ENCODE measurements at places on chromosomes 7 and 10.

DNA sequence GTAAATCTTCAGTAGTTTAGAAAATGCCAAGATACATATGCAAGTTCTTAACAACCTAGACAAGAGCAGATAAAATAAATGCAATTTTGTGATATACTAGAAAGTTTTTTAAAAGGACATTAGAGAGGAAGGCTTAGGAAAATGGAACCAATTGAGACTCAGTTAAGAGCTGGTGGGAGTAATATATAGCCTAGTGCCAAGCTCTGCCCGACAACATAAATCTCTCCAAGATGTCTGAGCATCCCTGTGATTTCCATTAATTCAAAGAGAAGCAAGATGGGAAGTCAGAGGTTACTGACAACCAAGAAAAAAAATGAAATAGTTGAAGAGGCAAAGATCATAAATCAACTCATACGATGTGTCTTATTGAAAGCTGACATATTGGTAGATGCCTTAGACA is 74.5 kb downstream of the DGKB start:
- DNase-seq: no peak

- no peak for DNase-seq
These were observed 263.6 kb upstream of the LRRN3 start for GRCh38 chr7:110827287-110827855.

GRCh38 chr7:96710544-96710943 is 898 bp upstream of the SEM1 start:
- DNase-seq: no peak

DNA sequence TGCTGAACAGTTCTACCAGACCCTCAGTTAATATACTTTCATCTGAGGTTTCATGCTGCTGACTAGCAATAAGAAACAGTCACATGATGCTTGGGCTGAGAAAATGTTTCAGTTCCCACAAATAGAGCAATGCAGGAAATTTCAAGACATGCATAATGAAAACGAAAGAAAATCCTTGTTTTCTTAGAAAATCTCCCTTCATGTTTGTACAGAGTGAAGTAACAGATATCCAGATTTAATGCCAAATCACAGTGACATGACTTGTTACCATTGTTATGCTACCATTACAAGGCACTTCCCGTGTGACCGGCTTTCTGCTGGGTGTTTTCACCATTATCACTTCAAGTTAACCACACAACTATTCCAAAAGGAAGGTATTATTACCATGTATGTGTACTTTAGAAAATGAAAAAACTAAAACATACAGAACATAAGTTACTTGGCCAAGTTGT is 121.7 kb downstream of the DOCK4 start:
- DNase-seq: no peak

GRCh38 chr7:127755521-127755920 is 103.5 kb downstream of the SND1 start:
- no peak for DNase-seq

- DNase-seq: no peak
These were observed 62.5 kb downstream of the NKX6-2 start for GRCh38 chr10:132723330-132723970.

GRCh38 chr10:69628891-69629290 is 1.2 kb upstream of the FAM241B start:
- DNase-seq: no peak

DNA sequence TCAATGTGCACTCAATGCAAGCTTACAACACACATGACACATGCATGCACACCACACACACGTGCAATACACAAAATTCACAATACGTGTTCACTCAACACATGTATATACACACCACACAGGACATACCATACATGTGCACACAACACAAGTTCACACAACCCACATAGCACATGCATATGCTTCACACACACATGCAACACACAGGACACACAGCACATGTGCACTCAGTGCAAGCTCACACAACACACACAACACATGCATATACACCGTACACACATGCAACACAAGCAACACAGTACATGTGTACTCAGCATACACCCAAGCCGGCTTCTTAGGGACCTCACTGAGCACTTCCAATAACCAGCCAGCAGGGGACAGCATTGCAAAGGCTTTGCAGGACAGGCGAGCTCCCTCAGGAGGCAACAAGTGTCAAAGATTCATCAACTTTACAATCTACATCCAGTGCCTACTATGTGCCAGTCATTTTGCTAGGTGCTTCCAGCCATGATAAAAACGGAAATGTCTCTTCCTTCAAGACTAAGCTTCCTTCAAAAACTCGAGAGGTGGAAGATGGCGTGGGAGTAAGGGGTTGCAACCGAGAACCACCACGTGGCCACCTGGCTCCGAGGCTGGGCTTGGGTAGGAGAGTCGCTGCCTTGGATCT is 61.1 kb downstream of the JCAD start:
- no peak for DNase-seq
